ENCODE measurements at places on chromosomes 2 and 18. TPM values are rescaled to one million over a fixed set of nuclear protein-coding genes. Genes with fewer than 3 reads are reported as not detected.

Gene RAB17
- 26.9 TPM for total RNA-seq

Gene PNO1
- total RNA-seq = 5.1 TPM

Gene LRATD1
- total RNA-seq = 6.5 TPM

Gene POMC
- total RNA-seq = 6.6 TPM

Gene HOXD4
- total RNA-seq = 0.31 TPM

Gene LRRTM1
- not detected for total RNA-seq

Gene EFR3B
- total RNA-seq = 0.89 TPM

Gene OXER1
- 2.0 TPM for total RNA-seq

Gene DLX2
- total RNA-seq = not detected

DNA sequence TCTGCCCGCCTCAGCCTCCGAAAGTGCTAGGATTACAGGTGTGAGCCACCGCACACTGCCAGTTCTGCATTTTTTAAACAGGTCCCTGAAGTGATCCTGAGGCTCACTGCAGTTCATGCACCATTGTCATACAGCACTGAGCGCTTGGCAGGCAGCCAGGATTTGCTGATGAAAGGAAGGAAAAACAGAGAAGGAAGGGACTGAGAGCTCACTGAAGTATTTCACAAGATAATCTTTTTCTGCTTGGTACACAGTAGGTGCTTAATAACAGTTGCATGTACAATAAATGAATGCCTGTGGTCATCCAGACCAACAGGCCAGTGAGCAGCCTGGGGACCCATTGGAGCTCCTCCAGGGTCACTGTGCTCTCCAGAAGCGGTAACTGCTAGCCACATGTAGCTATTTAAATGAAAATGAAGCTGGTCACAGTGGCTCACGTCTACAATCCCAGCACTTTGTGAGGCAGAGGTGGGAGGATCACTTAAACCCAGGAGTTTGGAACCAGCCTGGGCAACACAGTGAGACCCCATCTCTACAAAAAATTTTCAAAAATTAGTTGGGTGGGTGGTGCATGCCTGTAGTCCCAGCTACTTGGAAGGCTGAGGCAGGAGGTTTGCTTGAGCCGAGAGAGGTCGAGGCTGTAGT is 33.1 kb upstream of the SMAD7 start:
- DNase-seq = no peak

DNA sequence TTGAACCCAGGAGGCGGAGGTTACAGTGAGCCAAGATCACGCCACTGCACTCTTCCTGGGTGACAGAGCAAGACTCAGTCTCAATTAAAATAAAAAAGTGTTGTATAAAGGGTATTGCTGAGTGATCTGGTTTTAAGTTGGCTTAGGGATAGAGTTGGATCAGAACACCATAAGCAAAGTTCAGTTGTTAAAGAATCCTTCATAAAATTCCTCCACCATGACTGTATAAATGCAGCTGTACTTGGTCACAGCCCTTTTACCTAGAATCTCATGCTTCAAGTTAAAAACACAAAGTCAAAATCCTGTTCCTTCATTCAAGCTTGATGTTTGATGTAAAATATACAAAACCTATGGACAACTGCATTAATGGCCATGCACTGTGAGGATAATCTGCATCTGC is 33.4 kb upstream of the PNO1 start:
- no peak for DNase-seq

GRCh38 chr2:227415538-227416424 is 28.0 kb upstream of the SCYGR1 start:
- DNase-seq = no peak

- no peak for DNase-seq
These were observed 220.5 kb downstream of the PIEZO2 start for GRCh38 chr18:10928772-10929373.

DNA sequence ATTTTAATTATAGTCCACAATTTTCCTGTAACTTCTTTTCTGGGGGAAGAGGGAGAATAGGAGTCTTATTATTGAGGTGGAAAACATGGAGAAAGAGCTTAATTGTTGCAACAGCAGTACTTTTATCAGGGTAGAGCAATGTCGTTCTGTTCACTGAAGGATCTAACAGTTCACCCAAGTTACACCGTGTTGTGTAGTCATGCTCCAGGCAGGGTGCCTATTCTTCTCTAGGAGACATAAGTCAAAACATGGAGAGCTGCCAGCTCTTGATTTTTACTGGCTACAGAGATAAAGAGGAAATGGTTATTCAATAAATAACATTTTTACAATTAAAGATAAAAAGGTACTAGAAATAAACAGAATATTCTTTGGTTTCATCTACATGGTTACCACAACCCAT is 594.3 kb upstream of the NETO1 start:
- no peak for DNase-seq

All from pancreas (tissue), 10 donors.